ENCODE measurements at places on chromosomes 4 and X.

DNA sequence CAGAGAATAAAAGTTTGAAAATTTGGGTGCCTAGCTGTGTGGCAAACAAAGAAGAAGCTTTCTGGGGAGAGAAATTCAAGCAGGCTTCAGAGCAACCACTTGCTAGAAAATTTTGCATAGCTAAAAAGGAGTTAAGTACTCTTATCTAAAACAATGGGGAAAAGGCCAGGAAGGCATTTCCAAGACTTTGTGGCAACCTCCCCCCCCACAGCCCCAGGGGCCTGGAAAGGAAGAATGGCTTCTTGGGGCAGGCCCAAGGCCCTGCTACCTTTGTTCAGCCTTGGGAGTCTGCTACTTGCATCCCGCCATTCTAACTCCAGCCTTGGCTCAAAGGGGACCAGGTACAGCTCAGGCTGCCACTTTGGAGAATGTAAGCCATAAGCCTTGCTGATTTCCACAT, 102.2 kb downstream of the PTCHD1 start:
- no peak for DNase-seq

DNA sequence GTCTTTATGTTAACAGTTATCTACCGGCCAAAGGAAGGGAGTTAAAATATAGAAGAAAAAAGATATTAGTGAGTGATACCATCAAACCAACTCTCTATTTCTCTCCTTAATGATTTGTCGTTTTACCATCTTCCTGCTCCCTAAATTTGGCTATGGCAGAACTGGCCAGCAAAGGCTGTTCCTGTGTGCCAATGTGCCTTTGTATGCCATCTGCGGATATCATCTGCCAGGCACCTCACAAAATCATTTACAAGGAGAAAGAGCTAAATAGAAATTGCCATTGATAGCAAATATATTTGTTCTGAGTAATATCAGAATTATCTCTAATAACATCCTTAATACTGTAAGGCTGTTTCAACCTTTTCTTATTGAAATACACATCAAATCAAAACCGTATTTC, 22.4 kb downstream of the GPM6A start:
- DNase-seq, result no peak

GRCh38 chr4:38453253-38453881, 210.6 kb upstream of the KLF3 start:
- no peak for DNase-seq

- DNase-seq, result no peak
Observed at GRCh38 chr4:153619811-153620210, 64.3 kb upstream of the TLR2 start.

- no peak for DNase-seq
Observed at GRCh38 chr4:163395055-163395454, 51.4 kb downstream of the NPY5R start.

GRCh38 chrX:7926914-7927258, 327 bp downstream of the PNPLA4 start:
- no peak for DNase-seq
